Stimulated activated CD4-positive, alpha-beta T cell treated with anti-CD3 and anti-CD28 coated beads, TNF-alpha, amount 100 ng/mL, for 1 hour (primary cell): ENCODE measurements at places on chromosomes 7 and 10.

DNA sequence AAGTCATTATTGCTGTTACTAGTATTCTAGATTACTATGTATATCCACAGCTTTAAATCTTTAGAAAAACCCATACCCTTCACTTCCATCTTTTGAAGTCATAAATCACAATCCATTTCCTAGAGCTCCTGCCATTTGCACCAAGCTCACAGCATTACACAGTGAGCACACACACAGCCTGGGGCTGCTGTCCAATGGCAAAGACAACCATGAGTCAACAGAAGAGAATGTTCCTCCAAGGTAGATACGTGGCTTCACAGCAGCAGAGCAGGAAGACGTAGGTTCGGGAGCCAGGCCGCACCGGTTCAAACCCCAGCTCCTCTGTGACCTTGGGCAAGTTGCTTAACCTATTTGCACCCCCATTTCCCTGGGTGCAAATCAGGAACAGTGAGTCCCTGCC lies 234.6 kb downstream of the DIP2C start:
- DNase-seq: no peak

DNA sequence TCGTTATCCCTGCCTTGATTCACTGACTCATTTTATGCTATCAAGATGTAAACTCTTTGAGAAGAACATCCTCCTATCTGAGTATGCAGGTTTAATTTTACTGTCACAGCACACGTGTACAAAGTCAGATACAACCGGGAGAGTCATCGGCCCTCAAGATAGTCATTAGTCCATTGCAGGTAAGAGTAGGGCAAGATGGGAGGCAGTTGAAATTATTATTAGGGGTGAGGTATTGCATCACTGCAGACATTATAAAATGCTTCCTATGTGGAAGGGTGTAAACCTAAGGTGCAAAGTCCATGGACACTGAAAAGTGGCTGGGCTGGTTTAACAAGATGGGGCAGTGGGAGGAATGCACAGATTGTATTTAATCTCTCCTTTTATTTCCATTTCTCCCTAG lies 113.7 kb downstream of the ARL4A start:
- DNase-seq: no peak

- no peak for DNase-seq
Observed at GRCh38 chr7:91929463-91929862, 11.2 kb upstream of the AKAP9 start.

DNA sequence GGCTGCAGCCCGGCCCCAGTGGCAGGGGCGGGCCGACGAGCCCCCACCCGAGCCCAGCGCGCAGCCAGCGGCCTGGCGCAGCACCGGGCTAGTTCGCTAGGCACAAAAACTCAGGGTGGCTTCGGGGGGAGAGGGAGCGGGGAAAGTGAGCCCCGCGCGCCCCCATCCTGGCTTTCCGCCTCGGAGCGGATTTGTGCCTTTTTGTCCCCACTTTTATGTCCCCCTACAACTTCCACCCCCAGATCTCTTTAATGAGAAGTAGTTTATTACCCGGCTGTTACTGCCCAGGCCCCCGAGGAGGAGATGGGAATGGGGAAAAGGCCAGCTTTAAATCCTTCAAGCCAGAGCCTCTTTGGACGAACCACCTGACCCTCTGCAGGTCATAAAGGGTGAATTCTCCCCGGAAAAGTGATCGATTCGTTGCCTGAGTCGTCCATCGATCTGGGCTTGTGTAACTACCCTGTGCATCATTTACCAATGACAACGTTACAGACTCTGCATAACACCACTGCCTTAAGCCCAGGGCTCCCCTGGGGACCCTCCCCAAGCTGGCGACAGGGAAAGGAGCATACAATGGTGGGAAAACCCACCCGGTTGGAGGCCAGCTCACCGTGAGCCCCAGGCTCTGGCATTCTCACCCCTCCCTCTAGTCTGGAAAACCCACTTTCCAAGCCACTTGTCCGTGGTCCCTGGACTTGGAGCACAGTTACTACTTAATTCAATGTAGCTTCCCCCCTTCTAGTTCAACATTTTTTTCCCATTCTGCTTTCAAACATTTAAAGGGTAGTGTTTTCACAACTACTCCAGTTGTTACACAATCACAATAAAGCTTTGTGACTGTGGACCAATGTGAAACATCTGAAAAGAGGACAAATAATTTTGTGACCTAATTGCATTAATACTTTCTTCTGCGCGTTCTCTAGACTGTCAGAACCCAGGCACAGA lies 748 bp upstream of the SH3PXD2A start:
- no peak for DNase-seq

DNA sequence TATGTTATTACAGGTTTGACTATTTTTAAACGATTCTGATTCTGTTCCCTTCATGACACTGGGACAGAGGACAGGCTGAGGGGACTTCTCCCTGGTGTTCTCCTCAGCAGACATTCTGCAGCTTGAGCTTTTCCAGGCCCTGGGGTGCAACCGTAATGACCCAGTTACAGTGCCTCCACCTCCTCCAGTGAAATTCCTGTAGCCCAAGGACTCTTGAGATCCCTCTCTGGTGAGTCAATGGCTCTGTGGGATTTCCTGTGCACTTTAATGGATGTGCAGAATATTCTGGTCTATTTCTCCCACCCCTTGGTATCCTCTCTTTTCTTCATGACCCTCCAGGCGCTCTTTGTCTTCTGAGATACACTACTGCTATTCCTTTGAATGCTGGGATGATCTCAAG lies 319.3 kb downstream of the INHBA start:
- DNase-seq: no peak

DNA sequence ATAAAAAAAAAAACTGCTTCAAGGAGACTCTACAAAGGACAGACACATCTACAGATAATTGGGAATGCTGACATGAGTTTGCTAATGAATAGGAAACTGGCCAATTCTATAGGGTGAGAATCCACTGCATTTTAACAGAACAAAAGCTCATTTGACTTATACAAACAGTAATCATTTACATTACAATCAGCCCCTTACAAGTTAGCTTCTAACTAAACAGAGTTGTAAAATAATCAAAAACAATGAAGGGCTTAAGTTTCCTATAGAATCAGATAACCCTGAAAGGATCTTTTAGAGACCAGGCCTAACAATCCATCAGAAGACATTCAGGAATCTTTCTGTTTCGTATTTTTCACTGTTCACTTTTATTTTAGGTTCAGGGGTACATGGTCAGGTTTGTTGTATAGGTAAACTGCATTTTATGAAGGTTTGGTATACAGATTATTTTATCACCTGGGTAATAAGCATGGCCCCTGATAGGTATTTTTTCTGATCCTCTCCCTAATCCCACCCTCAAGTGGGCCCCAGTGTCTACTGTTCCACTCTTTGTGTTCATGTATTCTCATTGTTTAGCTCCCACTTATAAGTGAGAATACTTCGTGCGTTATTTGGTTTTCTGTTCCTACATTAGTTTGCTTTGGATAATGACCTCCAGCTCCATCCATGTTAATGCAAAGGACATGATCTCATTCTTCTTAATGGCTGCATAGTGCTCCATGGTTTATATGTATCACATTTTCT lies 131.3 kb upstream of the NOBOX start:
- DNase-seq: no peak

- DNase-seq: no peak
Observed at GRCh38 chr10:17426263-17426750, 28.1 kb downstream of the ST8SIA6 start.
